A549 treated with RU486 at 1 μM for 4 hours (cell line): ENCODE measurements at places on chromosomes 6 and 20. TPM values are rescaled to one million over a fixed set of nuclear protein-coding genes. Genes with fewer than 3 reads are reported as not detected.

The NMBR gene
- not detected in 5 replicates for total RNA-seq

The FARS2 gene
- 9.3 to 12.0 TPM (median 10.5 TPM) in 5 replicates for total RNA-seq

The PLG gene
- total RNA-seq = not detected in 5 replicates

The AFDN gene
- 12.8 to 21.5 TPM (median 19.0 TPM) in 5 replicates for total RNA-seq

The UST gene
- 2.2 to 3.5 TPM (median 2.5 TPM) in 5 replicates for total RNA-seq

The MATN4 gene
- 0.06 to 0.14 TPM (median 0.12 TPM) in 4 of 5 replicates, not detected in the other for total RNA-seq

The PSMA7 gene
- 485 to 620 TPM (median 570 TPM) in 5 replicates for total RNA-seq

The KIFC1 gene
- total RNA-seq = 38.6 to 46.1 TPM (median 44.5 TPM) in 5 replicates

The BTNL2 gene
- total RNA-seq = not detected in 5 replicates

The PARD6B gene
- 1.6 to 3.1 TPM (median 2.4 TPM) in 5 replicates for total RNA-seq

The GINS1 gene
- 21.7 to 35.7 TPM (median 34.4 TPM) in 5 replicates for total RNA-seq

The OPRL1 gene
- total RNA-seq = 0.43 to 0.89 TPM (median 0.61 TPM) in 5 replicates

The TSPO2 gene
- total RNA-seq = not detected in 5 replicates

The SEL1L2 gene
- not detected in 5 replicates for total RNA-seq

The PI16 gene
- total RNA-seq = not detected in 5 replicates

The SRXN1 gene
- total RNA-seq = 266 to 333 TPM (median 278 TPM) in 5 replicates

The SENP6 gene
- 16.0 to 38.5 TPM (median 32.6 TPM) in 5 replicates for total RNA-seq

The ZNF311 gene
- 0.14 to 0.28 TPM (median 0.19 TPM) in 4 of 5 replicates, not detected in the other for total RNA-seq

The ARHGAP18 gene
- total RNA-seq = 3.1 to 5.2 TPM (median 3.8 TPM) in 5 replicates

The PACRG gene
- 0.25 TPM in 1 of 5 replicates, not detected in the others for total RNA-seq

The C6orf58 gene
- 0.13 to 0.33 TPM (median 0.13 TPM) in 3 of 5 replicates, not detected in the others for total RNA-seq

The FBXO5 gene
- total RNA-seq = 12.7 to 26.0 TPM (median 20.7 TPM) in 5 replicates

The HEY2 gene
- total RNA-seq = 0.06 to 0.08 TPM in 2 of 5 replicates, not detected in the others

The VSTM2L gene
- 6.1 to 10.0 TPM (median 7.4 TPM) in 5 replicates for total RNA-seq

The METTL24 gene
- not detected in 5 replicates for total RNA-seq

The THBD gene
- total RNA-seq = 26.1 to 46.2 TPM (median 40.9 TPM) in 5 replicates

The PGC gene
- not detected in 5 replicates for total RNA-seq

The TSBP1 gene
- total RNA-seq = not detected in 5 replicates

The PCSK2 gene
- not detected in 5 replicates for total RNA-seq

The CST2 gene
- 0.23 to 0.53 TPM (median 0.38 TPM) in 3 of 5 replicates, not detected in the others for total RNA-seq

The MOG gene
- total RNA-seq = not detected in 5 replicates

The OPRM1 gene
- total RNA-seq = not detected in 5 replicates

The FUT9 gene
- total RNA-seq = not detected in 5 replicates

The IPCEF1 gene
- 0.08 TPM in 1 of 5 replicates, not detected in the others for total RNA-seq

The LY6G6D gene
- not detected in 5 replicates for total RNA-seq

The ADGRG6 gene
- 22.6 to 55.5 TPM (median 50.3 TPM) in 5 replicates for total RNA-seq

The FOXC1 gene
- 5.5 to 10.2 TPM (median 9.4 TPM) in 5 replicates for total RNA-seq

The IL20RA gene
- total RNA-seq = 0.03 TPM in 1 of 5 replicates, not detected in the others

The RAB32 gene
- total RNA-seq = 36.1 to 48.4 TPM (median 46.2 TPM) in 5 replicates

The ADGRB3 gene
- not detected in 5 replicates for total RNA-seq
